Breast epithelium (tissue), 4 donors: ENCODE measurements at places on chromosomes 6 and 20. TPM values are rescaled to one million over a fixed set of nuclear protein-coding genes. Genes with fewer than 3 reads are reported as not detected.
A peak's percentile ranks its signal among the peaks of the same experiment; 100 is the strongest.

GRCh38 chr6:72712910-72713309 lies 91.0 kb downstream of the KCNQ5 start:
- no peak for DNase-seq

GRCh38 chr6:18245642-18246041 lies 18.7 kb downstream of the DEK start:
- no peak for DNase-seq

GRCh38 chr20:49501917-49502316 lies 19.4 kb upstream of the KCNB1 start:
- no peak for DNase-seq

- no peak for DNase-seq
Measured at GRCh38 chr20:32611286-32611685, 26.2 kb upstream of the NOL4L start.

GRCh38 chr20:64150756-64151632 lies 13.3 kb upstream of the MYT1 start:
- DNase-seq: no peak

- DNase-seq: no peak
Measured at GRCh38 chr6:108665495-108666196, 104.9 kb downstream of the FOXO3 start.

DNA sequence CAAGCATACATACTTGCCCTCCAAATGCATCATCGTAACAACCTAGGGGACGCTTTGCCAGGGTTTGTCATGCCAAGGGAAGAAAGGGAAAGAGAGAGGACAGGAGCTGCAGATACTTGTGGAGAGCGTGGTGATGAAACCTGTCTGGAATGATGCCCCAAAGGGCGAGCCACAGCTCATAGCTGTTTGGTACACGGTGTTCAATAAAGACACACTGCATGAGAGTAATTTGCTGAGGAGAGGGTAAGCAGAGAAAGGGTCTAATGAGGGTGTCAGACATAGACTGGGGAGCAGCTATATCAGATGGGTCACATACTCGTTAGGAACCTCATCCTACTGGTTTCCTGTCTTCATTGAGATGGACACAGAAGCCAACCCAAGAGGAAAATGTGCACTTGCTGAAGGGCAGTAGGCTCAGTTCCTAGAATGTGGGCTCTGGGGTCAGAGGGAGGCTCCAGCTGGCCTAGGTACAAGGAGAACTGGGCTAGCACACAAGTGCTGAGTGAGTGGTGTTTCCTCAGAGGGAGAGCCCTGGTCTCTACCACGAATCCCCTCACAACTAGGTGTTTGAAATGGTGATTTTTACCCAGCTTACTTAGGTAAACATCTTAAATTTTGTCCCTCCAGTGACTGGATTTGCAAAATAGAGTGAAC lies 5.2 kb upstream of the FOXO3 start:
- DNase-seq: peak; percentile 89

- DNase-seq: no peak
Measured at GRCh38 chr6:113888493-113888892, 31.3 kb downstream of the MARCKS start.

Gene SLA2
- total RNA-seq: 0.66 TPM

Gene KCNS1
- not detected for total RNA-seq

Gene FLRT3
- 6.2 TPM for total RNA-seq

Gene ARMH2
- total RNA-seq: not detected

Gene COX7A2
- total RNA-seq: 206 TPM

Gene TFAP2D
- total RNA-seq: not detected

Gene OPN5
- total RNA-seq: not detected

Gene CLDN20
- not detected for total RNA-seq

Gene TEAD3
- total RNA-seq: 28.2 TPM
